ENCODE measurements at places on chromosomes 3 and 15.

DNA sequence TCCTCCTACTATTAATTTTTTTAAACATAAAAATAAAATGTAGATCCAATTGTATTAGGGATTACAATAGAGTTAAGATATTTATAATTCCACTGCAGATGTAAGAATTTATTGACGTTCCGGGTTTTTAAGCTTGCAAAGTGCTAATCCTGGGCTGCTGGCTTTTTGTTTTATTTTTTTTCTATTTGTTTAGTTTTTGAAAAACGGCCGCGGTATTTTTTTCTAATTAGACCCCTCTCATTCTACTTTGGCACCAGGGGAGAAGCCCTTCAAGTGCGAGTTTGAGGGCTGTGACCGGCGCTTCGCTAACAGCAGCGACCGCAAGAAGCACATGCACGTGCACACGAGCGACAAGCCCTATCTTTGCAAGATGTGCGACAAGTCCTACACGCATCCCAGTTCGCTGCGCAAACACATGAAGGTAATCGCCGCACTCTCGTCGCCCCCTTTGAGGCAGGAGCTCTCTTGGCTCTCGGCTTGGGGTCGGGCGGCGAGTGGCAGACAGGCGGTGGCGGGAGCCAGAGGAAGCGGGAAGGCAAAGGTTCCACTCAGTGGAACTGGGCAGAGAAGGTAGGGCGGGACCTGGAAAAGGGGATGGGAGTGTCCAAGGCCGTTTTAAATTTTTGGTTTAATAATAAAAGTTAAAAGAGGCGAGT, 3.2 kb downstream of the ZIC1 start:
- DNase-seq: no peak

- no peak for DNase-seq
Observed at GRCh38 chr15:83012636-83013035, 1.2 kb upstream of the C15orf40 start.

DNA sequence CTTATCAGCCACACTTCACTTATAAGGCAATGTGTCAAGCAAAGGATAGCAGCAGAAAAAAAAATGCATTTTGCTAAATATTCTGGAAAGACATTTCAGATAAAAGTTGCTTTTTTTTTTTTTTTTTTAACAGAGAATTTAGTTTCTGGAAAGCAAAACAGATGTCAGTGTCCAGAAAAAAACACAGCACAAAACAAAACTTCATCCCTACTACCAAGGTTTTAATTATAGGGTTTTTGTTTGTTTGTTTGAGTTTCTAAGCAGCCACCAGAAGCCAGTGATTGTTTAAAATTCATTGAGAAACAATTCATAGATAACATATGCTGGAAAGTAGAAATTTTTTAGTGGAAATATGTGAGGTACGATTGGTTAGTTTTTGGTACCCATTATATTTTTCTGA, 1202.7 kb downstream of the OTOL1 start:
- no peak for DNase-seq

DNA sequence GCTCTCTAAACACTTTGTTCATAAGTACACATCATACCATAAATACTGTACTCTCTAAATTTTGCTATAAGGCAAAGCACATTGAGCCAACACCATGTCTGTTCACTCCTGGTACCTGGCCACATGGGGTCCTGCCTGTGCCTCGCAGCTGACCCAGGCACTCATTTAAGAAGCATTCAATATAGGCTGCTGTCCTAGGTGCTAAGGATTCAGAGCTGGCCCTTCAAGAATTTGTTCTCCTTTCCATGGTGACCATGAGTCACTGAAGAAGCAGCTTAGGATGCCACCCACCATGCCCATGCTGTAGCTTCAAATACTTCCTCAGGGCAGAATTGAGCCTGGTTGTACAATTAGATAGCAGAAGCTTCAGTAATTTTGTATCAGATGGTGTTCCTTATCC, 119.2 kb upstream of the ZBED2 start:
- DNase-seq: peak; percentile 51

GRCh38 chr3:36372534-36372935, 7.8 kb upstream of the STAC start:
- DNase-seq: peak; percentile 59

DNA sequence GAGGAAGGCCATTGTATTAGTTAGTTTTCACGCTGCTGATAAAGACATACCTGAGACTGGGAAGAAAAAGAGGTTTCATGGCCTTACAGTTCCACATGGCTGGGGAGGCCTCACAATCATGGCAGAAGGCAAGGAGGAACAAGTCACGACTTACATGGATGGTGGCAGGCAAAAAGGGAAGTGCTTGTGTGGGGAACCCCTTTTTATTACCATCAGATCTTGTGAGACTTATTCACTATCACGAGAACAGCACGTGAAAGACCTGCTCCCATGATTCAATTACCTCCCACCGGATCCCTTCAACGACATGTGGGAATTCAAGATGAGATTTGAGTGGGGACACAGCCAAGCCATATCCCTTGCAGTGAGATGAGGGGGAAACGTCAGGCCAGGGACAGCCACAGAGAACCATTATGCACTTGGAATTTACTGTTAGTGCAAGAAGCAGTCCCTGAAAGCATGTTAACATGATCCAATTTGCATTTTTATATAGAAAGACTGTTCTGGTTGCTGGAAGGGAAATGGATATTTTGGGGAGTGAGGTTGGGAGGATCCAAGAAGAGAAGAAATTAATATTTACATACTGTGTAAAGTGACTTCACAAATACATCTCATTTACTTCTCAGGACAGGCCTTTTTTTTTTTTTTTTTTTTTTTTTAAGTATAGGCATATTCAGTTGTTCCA, 87.1 kb downstream of the ARNT2 start:
- no peak for DNase-seq

DNA sequence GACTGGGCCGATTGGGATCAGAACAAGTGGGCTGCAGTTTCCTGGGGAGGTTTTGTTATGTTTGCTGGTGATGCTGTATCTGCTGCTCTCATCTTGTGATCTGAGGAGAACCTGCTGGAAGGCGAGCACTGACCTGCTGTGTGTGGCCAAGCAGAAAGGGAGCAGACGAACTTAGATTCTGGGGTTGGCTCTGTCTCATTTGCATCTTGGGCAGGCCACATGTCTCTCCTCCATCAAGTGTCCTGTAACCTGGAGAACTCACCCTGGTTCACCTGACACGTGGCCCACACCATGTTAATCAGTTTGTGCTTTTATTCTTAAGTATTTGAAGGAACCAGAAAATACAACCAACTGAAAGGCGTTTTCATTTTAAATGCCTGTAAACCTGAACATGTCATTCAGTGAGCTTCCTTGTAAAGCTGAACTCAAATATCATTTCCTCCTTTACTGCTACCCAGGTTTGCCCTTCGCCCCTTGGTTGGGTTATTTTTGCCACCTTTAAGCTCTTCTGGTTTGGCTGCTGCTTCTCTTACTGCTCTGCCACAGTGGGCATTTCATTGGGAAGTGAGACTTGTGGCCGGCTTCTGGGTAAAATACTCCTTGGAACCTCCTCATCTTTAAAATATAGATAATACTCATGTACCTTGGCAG, 33.5 kb upstream of the TRAK1 start:
- DNase-seq: no peak

DNA sequence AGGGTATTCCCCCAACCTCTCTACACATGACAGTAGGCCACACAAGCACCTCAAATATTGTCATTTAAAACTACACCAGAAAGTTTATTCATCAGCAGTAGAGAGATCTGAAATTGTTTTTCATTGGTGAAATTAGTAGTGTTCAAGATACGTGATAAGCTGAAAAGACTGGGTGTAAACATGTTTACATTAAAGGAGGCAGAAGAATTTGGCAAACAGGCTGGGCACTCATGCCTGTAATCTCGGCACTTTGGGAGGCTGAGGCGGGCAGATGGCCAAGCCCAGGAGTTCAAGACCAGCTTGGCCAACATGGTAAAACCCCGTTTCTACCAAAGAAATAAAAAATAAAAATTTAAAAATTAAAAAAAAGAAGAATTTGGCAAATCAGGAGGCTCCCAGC, 255.6 kb downstream of the FOXP1 start:
- no peak for DNase-seq

DNA sequence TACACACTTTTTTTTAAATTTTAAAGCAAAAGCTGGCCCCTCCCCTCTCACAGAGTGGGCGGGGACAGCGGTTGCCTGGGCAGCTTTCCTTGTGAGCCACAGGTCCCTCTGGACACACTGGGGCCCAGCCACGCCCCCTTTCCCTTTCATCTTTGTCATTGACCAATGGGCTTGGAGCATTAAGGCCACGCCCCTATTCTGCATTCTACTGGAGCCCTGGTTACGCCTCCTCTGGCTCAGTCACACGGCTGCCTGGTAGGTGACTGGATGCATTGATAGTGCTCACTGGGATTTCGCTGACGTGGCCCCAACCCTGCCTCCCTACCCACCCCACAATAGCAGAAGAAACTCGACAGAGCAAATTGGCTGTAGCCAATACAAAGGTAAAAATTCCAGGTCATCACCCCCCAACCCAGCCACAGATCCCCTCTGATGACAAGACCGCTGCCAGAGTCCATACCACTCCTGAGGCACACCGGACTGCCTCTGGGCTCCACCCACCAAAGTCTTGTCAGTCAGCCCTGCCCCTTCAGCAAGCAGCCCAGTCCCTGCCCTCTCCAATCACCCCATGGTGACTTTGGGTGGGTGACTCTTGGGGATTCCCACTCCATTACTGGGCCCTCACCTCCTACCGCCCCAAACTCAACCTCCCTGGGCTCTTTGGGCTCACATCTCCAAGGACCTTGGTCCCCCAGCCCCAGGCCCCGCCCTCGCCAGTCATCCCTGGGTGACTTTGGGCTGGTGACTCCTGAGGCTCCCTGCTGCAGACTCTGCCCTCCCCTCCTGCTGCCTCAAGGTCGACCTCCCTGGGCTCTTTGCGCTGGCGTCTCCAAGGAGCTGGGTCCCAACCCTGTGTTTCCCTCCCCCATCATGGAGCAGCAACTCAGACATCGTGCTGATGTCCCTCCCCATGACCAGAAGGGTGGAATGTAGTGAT, 112.2 kb upstream of the FAN1 start:
- DNase-seq: peak; percentile 31

GRCh38 chr15:94036156-94036555, 195.2 kb upstream of the MCTP2 start:
- peak; percentile 34 for DNase-seq

GRCh38 chr3:30113906-30114305, 492.5 kb upstream of the TGFBR2 start:
- DNase-seq: peak; percentile 9

DNA sequence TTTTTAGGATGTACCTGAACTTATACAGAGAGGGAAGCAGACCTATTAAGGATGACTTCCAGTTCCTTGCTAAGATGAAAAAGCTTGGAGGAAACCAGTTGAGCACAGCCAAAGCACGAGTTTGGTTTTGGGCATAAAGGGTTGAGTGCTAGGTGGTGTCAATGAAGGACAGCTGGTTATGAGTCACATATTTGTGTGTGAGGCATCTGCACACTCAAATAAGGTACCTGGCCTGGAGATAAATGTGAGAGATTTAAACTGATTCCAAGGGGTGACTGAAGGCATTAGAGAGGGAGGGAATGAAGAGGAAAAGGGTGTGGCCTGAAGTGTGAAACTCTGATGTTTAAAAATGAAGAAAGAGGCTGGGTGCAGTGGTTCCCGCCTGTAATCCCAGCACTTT, 486.7 kb downstream of the DIPK2A start:
- no peak for DNase-seq

GRCh38 chr15:62416526-62416925, 251.4 kb upstream of the C2CD4B start:
- DNase-seq: no peak

- DNase-seq: no peak
Observed at GRCh38 chr3:30686799-30687198, 80.4 kb downstream of the TGFBR2 start.

GRCh38 chr3:15726043-15726442, 71.7 kb downstream of the ANKRD28 start:
- DNase-seq: no peak

GRCh38 chr3:45055411-45056143, 29.5 kb downstream of the CLEC3B start:
- DNase-seq: peak; percentile 51

- DNase-seq: peak; percentile 51
Observed at GRCh38 chr3:144096016-144096415, 124.4 kb downstream of the DIPK2A start.
